Regular cardiac myocyte (primary cell): ENCODE measurements at places on chromosomes 5 and 9. TPM values are rescaled to one million over a fixed set of nuclear protein-coding genes. Genes with fewer than 3 reads are reported as not detected.

Gene LCN2
- total RNA-seq, result not detected in 2 replicates

Gene ADGRV1
- 0.19 and 1.4 TPM in 2 replicates for total RNA-seq

Gene TMEM215
- total RNA-seq, result not detected in 2 replicates

Gene CDC25C
- total RNA-seq, result 1.1 and 9.0 TPM in 2 replicates

Gene INSL4
- total RNA-seq, result not detected in 2 replicates

Gene FBN2
- 1.7 and 9.6 TPM in 2 replicates for total RNA-seq
